Fibroblast of upper back skin (primary cell): ENCODE measurements at places on chromosomes 7 and 10.

- peak; percentile 12 for DNase-seq
Measured at GRCh38 chr7:38858259-38858884, 50.6 kb downstream of the VPS41 start.

DNA sequence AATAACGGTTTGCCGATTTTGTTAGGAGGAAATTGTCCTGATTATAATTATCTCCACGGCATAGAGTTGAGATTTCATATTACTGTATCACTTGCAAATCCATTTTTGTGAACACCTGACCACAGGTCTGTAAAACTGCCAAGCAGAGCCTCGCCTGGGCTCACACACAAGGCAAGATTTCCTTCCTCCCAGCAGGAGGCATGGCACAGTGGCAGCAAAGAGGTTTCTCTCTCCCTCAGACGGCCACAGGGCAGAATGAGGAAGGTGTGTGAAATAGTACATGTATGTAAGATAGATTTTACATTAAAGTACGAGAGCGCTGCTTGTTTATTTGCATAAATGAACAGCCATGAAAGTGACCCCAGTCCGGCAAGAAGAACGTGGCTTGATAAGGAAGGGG lies 130.1 kb downstream of the CELF2 start:
- DNase-seq: no peak

- DNase-seq: no peak
Measured at GRCh38 chr7:143289421-143289820, 1.3 kb downstream of the CASP2 start.

DNA sequence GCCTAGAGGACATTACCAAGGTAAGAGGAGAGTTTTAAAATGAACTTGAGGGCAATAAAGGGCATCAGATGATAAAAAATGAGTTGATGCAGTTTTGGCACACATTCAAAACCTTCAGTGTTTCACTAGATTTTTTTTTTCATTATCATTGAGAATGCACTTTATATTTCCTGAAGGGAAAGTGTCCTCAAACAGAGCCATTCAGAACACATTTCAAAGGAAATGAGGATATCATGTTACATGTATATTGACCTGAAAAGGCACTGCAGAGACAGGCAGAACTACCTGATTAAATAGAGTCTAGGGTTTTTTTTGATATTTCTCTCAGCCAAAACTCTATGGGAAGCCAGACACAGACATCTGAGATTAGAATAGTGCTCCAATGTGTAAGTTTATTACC lies 454.0 kb downstream of the NEBL start:
- DNase-seq: no peak

- peak; percentile 68 for DNase-seq
Measured at GRCh38 chr7:101602484-101603241, 26.4 kb downstream of the MYL10 start.

- DNase-seq: no peak
Measured at GRCh38 chr7:114931656-114932011, 9.7 kb downstream of the MDFIC start.

- DNase-seq: no peak
Measured at GRCh38 chr7:26071622-26072456, 80.2 kb upstream of the NFE2L3 start.

DNA sequence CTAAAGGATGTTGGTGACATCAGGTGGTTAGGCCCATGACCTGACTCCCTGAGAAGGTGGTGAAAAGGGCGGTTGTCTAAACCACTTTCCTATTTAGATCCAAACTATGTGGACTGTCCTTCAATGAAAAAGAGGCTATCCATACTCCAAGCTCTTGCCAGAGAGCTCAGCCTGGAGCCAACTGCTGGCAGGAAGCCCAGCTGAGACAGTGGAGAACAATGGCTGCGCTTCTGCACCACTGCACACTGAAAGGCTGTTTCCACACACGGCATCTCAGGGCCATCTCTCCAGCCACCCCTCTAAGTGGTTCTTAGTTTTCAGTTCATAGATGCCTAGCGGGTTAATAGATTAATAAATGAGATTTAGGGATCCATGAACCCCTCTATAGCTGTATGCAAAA lies 488.8 kb upstream of the ZMIZ1 start:
- DNase-seq: peak; percentile 24

GRCh38 chr10:29980084-29980483 lies 79.3 kb downstream of the JCAD start:
- DNase-seq: no peak

DNA sequence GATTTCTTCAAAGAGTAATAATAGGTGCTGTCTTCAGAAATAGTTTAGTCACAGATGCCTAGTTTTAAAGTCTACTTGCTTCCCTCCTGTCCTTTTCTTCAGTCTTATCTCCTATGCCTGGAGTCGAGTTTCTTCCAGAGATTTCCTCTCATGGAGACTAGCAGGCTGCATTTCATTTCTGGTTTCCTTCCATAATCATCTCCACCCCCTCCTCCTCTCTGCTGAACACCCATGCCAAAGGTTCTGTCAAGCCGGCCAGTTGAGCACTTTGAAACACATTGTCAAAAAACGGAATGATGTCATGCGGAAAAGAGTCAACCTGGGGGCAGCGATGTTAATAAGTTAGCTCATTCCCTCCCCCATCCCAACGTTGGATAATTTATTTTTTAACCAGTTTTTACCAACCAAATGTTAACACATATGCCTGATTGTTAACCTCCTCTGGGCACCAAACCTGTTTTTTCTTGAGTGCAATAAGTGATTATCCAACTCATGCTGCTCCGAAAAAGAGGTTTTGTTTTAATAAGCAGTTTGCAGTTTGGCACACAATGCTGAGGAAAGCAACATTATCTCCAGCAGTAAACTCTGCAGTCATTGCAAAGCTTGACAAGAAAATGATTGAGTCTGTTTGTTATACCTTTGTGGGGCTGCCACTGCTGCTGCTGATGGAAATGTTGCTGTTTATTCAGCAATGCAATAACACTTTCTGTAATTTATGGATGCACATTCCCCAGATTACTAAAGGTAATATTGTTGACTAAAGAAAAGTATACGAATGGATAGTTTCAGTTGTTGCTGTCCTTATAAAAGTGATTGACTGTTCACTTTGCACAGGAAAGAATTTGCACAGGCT lies 161.6 kb downstream of the LRMDA start:
- peak; percentile 2 for DNase-seq
